HL-60 (cell line): ENCODE measurements at places on chromosomes 1 and 21.

DNA sequence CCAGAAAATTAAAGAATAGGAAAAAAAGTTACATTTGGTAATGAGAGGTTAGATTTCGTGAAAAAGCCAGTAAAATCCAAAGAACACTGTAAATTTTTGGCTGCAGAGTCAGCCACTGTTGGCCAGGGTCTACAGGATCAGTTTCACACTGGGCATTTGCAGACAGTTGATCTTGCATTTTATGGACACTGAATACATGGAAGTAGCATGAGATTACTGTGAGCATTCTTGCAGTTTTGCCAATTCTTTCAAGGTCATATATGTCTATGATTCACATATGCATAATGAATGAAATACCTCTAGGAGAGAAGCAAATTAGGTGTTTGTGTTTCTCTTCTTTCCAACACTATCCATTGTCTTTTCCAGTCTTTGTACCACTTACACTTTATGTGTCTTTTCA, 200.8 kb upstream of the DPYD start:
- no peak for DNase-seq

DNA sequence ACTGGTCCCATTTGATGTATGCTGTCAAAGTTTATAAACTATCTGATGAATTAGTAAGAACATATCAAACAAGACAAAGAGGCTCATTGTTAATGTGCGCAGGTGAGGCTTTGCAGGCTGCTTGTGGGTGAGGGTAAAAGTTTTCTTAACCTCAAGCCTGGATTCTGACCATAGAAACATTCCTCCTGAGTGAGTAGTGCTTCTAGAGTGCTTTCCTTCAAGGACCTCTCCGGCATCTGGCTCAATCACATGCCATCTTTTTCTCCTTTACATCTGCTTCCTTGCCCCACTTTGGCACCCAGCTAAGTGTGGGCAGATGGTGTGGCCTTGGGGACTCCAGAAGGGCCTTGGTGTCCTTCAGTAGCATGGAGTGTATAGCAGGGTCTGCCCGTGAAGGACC, 104.0 kb downstream of the ROR1 start:
- no peak for DNase-seq

DNA sequence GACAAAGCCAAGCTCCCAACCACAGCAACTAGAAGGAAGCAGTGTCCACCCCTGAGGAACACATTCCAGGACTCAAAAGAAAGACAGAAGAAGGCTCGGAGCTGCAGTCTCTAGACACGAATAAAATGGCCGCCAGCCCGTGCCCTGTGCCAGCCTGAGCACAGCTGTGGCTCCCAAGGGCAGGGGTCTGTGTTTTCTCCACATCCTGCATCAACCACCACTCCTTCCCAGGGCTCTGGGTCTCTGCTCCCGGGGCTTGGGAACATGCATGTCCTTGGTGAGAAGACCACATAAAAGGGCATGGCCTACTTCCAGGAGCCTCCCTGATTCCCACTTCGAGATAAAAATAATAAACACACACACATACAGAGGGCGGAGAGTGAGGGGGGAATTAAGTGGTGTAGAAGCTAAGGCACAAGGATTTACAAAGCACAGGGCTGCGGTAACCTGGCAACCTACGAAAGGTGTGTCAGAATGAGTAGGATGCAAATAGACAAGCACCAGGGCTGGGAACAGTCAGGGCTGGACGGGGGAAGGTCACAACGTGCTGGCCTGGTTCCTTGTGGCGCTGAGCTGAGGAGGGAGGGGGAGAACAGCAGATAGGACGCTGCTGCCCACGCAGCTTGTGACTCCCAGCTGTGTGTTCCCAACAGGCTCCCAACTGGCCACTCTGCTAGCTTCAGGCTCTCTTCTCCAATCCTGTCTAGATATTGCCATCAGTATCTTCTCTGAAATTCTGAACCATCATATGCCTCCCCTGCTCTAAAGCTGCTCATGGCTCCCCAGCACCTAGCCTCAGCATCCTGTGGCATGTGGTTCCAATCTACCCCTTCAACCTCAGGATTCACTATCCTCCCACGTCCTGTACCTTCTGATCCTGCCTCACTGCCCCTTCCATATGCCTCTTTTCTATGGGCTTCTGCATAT, 72.5 kb downstream of the CD34 start:
- DNase-seq: no peak

DNA sequence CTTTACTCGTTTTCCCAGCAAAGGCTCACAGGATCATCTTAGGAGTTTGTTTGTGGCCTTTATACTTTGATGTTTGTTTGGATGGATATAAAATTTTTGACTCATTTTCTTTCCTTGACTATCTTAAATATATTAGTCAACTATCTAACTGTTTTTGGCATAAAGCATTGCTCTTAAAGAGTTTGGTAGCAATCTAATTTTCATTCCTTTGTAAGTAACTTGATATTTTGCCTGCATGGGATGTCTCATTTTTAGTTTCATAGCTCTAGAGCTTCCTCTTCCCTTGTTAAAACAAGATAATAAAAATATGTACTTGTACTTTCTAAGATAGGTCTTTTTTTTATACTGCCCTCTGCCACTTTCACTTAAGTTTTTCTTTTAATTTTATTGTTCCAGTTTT, 161.9 kb downstream of the MAGI3 start:
- no peak for DNase-seq

GRCh38 chr1:218182455-218182854, 102.6 kb upstream of the RRP15 start:
- DNase-seq: no peak

DNA sequence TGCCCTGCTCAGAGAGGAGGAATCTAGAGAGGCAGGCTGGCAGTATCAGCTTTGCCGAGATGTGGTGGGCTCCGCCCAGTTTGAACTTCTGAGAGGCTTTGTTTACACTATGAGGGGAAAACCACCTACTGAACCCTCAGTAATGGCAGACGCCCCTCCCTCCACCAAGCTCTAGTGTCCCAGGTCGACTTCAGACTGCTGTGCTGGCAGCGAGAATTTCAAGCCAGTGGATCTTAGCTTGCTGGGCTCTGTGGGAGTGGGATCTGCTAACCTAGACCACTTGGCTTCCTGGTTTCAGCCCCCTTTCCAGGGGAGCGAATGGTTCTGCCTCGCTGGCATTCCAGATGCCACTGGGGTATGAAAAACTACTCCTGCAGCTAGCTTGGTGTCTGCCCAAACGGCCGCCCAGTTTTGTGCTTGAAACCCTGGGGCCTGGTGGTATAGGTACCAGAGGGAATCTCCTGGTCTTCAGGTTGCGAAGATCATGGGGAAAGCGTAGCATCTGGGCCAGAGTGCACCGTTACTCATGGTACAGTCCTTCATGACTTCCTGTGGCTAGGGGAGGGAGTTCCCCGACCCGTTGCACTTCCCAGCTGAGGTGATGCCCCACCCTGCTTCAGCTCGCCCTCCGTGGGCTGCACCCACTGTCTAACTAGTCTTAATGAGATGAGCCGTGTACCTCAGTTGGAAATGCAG, 43.6 kb downstream of the C21orf91 start:
- no peak for DNase-seq

GRCh38 chr1:209497729-209498128, 85.8 kb upstream of the CAMK1G start:
- DNase-seq: no peak

GRCh38 chr1:109863667-109864046, 47.0 kb upstream of the CSF1 start:
- DNase-seq: no peak

- DNase-seq: no peak
These were observed 514.1 kb upstream of the PKN2 start for GRCh38 chr1:88169939-88170338.

GRCh38 chr1:3070644-3071564, 1.9 kb downstream of the PRDM16 start:
- DNase-seq: no peak

- DNase-seq: no peak
These were observed 747 bp downstream of the STX6 start for GRCh38 chr1:181021811-181022434.

DNA sequence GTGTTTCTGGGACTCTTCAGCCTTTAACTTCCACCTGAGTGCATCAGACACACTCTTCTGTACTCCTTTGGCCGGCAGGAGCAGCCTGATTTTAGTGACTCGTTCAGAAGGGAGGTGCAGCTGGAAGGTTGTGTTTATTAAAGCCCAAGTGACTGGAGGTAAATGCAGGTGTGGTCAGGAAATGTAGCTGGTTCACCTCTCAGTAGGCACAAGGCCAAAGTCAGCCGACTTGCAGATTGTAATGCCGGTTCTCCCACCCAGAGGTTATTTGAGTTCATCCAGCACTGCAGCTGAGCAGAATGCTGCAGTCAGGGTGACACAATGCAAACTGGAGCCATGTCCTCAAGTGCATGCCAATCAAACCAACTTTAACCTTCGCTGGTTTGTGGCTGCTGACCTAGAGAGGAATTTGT, 91.5 kb downstream of the SPATA46 start:
- DNase-seq: no peak

DNA sequence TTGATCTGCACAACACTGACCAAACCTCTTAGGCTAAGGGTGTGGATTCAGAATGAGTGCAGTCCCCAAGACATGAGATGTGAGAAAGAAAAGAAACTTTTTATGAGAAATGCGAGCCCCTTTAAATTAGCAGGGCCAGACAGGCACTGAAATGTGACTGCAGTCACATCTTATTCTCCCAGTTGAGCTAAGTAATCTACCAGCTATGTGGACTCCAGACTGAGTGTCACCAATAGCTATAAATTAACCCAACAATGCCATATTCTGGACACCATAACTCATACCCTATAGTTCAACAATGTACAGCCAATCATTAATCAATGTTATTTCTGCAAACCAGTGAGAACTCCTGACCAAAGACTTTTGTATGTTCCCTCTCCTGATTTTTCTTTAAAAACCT, 153.2 kb downstream of the COQ8A start:
- no peak for DNase-seq

DNA sequence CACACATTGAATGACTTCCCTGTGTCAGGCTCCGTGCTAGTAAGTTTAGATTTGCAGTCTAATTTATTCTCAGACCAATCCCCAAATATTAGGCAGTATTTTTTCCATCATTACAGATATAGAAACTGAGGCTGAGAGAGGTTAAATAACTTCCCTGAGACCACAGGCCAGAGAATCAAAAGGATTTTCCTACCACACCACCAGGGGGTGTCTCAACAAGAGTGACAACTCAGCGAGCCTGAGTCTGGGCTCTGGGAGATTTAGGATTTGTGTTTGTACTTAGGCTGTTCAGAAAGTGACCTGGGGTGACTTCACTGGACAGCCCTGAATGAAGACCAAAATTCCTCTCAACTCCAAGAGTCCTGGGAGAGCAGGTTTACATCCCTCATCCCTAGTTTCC, 13.3 kb upstream of the LCE5A start:
- DNase-seq: no peak

DNA sequence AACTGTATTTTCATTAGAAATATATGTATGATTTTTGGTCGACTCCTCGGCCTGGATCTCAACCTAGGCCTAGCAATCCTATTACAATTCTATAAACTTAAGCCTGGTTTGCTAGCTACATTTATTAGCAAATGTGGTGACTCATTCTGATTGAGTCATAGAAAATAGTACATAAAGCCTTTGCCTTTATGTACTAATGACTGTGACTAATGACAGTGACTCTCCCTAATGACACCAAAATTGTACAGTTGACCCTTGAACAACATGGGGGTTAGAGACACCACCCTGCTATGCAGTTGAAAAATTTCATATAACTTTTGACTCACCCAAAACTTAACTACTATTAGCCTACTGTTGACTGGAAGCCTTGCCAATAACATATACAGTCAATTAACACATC, 78.9 kb downstream of the CLEC20A start:
- no peak for DNase-seq

DNA sequence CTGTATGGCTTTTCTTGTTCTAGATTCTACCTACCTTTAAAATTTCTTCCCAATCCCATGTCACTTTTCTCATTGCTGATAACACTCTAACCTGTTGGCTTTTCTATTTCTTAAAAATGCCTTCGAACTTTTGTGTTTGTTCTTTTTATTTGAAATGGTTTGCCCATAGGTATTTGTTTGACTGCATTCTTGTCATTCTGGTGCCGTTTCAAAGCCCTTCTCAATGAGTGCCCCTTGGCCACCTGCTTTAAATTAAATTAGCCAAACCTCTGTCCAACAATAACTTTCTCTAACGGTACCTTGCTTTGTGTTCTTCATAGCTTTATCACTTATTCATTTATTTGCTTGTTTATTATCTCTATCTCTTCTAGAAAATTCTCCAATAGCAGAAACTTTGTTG, 38.9 kb downstream of the KCTD3 start:
- no peak for DNase-seq

DNA sequence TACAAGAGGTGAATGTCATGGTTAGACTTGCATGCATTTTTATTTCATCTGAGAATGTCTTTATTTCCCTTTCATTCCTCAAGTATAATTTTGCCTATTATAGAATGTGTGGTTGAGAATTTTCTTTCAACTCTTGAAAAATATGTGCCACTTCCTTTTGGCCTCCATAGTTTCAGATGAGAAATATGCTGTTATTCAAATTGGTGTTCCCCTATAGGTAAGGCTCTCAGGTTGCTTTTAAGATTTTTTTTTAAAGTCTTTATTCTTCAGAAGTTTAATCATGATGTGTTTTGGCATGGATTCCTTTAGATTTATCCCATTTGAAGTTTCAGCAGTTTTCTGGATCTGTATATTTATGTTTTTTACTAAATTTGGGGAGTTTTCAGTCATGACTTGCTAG, 2.1 kb downstream of the MROH7 start:
- no peak for DNase-seq

DNA sequence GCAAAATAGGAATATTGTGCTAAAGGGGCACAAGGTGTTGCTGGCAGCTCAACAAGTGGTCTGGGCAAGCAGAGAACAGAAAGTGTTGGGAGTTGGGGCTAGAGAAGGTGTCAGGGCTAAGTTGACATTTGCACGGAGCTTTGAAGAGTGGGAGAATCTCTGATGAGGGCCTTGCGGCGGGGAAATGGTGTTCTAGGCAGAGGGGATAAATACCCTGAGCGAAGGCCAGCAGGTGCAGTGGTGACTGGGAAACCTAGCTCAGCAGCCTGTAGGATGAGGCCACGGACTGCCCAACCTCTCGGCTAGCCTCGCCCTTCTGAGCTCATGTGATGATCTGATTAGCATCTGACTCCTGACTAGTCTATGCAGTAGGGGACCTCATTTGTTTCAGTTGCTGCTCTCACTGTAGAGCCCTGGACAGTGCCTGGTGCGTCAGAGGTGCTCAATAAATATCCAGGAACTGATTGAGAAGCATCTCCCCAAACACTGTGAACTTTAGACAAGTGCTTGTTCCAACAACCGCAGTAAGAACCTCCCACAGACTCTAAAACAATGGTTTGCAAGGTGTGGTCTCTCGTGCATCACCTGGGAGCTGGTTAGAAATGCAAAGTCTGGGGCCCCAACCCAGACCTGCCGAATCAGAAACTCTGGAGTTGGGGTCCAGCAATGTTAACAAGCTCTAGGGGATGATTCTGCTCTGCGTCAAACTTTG, 1.0 kb upstream of the FOXO6 start:
- no peak for DNase-seq
